Activated CD8-positive, alpha-beta memory T cell treated with anti-CD3 and anti-CD28 coated beads for 48 hours (primary cell): ENCODE measurements at places on chromosomes 7 and 10.

DNA sequence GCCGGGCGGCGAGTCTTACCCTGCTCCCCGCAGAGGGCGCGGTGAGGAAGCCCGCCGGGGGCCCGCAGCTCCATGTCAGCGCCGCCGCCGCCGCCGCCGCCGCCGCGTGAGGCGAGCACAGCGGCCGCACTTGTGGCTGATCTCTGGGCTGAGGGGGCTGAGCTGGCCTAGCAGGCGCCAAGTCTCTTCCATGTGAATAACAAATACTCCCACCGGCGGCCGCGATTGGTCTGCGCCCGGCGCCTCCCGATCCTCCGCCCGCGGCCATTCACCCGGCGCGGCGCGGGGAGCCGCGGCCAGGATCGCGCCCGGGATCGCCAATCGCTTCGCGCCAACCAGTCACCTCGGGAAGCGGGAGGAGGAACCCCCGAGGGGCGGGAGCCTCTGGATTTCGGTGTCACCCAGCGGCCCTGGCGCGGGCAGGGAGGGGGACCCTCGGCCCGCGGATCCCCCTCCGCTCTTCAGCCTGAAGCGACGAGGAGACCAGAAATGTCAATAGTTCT is at the start of gene GRM8:
Gene GRM8, minus strand, starts transcription at position 164 of the 503 bp plus-strand sequence.
- no peak for DNase-seq

GRCh38 chr10:73644015-73644743 is 2.9 kb upstream of the MYOZ1 start:
- DNase-seq: no peak

GRCh38 chr10:8596929-8597472 is 542.5 kb downstream of the GATA3 start:
- DNase-seq: no peak

GRCh38 chr10:104273899-104274575 is 5.1 kb downstream of the GSTO2 start:
- DNase-seq: no peak

DNA sequence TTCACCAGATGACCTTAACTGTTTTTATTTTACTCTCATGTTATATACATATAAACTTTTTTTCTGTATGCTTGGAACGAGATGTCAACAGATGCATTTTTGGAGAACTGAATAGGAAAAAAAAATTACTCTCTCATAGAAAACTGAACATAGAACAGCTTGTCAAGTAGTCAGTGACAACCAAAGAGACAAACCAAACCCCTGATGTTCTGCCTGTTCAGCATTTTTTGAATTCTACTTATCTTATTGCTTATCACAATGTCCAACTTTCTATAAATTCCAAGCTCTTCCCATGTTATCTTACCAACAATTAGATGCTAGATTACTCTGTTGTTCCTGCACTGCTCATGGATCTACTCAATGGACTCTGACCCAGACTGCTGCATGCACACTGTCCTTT is 95.2 kb downstream of the VPS41 start:
- no peak for DNase-seq
